ENCODE measurements at places on chromosomes 7 and 10.

GRCh38 chr7:95472581-95473161 is 13.1 kb upstream of the ASB4 start:
- no peak for DNase-seq

DNA sequence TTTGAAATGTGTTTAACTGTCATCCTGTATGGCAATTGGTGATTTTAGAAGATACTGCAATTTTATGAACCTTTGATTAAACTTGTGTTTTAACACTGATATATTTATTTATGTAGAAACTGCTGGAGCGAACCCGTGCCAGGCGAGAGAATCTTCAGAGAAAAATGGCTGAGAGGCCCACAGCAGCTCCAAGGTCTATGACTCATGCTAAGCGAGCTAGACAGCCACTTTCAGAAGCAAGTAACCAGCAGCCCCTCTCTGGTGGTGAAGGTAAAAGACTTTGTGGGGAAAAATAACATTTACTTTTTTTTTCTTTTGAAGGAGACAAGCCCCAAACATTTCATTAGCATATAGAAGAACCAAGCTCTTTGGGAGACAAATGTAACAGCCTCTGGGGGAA is 6.5 kb downstream of the ANLN start:
- no peak for DNase-seq

DNA sequence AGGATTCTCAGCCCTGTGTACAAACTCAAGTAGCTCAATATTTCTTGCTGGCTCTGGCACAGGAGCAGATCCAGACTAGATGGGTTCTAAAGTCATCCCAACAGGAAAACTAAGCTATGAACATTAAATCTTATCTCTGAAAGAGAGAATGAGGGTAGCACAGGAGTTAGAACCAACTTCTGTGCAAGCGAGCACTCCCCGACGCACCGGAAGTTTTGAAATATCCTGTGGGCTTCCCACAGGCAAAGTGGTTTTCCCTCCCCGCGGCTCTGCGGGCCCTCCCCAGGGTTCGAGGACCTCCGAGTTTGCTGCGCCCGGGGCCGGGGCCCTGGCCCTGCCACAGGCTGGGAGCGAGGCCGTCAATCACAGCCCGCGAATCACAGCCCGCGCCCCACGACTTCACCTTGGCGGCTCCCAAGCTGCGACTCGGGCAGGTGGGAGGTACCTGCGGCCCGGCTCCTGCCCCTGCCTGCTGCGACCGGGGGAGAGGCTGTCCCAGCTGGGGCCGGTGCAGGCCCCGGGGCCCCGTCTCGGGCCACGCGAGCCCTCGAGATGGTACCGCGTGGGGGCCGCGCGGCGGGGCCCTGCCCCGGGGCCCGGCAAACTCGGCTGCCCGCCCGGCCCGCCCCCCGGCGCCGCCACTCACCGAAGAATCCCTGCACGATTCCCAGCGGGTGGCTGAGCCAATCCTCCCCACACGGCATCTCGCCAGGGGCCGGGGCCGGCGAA is 598 bp downstream of the MCMBP start:
- DNase-seq: peak; percentile 71

- no peak for DNase-seq
Measured at GRCh38 chr10:125248489-125248888, 88.1 kb upstream of the CTBP2 start.

- no peak for DNase-seq
Measured at GRCh38 chr7:22871661-22872060, 49.0 kb upstream of the TOMM7 start.

DNA sequence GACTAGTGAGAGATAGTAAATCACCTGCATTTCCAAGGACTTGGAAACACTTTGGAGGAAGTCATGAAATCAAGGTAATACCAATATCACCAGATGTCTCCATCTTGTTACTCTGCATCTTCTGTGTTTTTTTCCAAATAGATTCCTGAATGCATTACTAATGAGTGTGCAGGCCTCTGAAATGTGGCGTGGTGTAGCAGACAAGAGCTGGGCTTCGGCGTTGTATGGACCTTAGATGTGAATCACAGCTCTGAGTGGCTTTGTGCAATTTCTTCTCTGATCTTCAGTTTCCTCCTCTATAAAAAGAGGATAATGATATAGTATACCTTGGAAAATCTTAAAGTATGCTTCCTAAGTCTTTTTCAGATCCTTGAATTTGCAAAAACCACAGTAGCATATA is 9.6 kb upstream of the MYPN start:
- DNase-seq: no peak

Data from activated naive CD4-positive, alpha-beta T cell treated with anti-CD3 and anti-CD28 coated beads, Interleukin-2, amount 10 ng/mL, durations not matched to agents 7 days and 5 days (primary cell).